HepG2 (cell line): ENCODE measurements at places on chromosomes 7 and 10.
A peak's percentile ranks its signal among the peaks of the same experiment; 100 is the strongest.

DNA sequence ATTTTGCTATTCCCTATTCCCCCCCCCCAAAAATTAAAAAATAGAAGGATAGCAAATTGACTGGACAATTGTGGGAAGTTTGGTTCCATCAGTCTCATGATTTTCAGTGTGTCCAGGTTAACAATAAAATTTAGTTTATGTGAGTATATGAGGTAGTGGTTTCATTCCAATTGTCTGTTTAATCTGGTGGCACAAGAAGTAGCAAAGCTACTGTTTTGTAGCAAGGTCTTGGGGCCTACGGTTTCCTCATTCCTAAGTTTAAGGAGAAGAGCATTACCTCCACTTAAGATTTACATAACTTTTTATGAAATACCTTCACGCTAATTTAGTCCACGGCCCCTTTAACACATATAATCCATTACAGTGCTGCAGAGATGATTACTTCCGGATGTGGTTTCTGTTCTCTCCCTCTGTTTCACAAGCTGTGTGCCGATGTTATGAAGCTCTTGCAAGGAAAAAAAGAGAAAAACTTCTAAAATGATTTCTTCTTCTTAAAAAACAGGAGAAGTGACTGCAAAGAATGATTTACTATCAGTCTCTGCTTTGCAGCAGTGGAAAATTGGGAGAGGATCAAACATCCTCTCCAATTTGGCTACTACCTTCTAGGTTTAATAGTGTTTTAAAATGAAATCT lies 32.7 kb upstream of the NPVF start:
- no peak for DNase-seq

GRCh38 chr7:2258661-2259365 lies 16.8 kb downstream of the NUDT1 start:
- no peak for DNase-seq

DNA sequence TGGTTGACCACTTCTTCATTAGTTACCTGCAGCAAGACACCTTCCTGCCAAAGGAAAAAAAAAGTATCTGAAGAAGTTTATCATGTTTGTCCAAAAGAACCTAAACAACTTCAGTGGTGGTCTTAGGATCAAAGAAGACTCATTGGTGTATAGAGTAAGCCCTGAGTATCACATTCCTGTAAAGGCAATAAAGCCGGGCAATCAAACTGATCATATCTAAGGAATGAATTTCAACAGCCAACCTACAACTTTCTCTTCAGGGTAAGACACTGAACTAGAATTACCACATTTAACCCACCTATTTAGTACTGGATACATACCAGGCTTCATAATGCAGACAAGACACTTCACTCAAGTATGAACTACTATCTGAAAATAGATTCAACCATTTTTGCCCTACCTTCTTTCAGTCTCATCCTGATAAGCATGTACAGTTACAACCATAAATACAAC lies 10.1 kb downstream of the HNRNPA2B1 start:
- no peak for DNase-seq

DNA sequence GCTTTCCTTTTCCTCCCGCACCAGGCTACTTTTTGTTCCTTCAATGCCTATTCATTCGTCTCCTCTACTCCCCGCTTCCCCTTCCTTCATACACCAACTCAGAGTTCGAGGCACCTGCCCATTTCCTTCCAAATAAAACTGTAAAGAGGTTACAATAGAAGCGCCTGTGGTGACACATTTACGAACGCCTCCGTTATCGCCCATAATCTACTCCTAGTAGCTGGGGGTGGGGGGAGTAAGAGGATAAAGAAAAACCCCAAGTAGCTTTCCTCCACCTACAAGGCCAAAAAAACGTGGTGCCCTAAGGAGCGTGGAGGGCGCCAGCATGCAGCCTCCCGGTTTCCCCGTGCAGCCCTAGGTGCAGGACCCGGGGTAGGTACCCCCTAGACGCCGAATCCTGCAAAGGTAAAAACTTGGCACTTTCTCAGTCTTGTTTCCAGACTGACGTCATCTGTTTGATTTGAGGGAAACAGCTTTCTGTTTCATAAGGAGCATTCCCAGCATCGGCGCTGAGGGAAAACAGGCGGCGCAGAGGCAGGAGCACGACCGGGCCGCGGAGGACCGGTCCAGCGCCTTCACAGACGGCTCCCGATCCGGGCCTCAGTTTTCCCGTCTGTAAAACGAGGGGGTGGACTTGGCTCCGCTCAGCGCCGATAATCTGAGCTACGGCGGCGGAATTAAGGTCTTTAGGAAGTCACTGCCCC lies 922 bp downstream of the PPA1 start:
- DNase-seq, result peak; percentile 71

DNA sequence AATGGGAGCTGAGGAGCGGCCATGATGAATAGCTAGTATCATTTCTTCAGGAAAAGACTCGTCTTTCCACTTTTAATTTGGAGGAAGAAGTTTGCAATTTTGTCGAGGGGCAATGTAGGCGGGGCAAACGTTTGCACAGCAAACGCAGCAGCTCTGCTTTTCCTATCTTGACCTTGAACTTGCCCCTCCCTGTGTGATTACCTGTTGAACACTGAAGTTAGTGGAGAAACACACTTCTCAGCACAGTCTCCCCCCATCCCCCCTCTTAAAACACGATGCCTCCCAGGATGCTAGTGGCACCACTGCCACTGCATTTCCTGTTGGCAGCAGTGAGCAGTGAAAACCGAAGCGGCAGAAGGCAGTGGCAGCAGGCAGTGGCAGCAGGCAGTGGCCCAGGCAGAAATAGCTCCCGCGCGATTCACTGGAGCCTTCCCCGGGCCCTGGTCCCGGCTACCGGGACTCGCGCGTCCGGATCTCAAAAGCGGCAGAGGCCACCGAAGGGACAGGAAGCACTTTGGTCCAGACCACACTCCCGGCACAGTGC lies at the start of gene EPDR1:
EPDR1 (plus strand) TSS at position 336 of the 544 bp plus-strand sequence. CDS start 300 bp downstream, outside the sequence.
- DNase-seq, result peak; percentile 74

DNA sequence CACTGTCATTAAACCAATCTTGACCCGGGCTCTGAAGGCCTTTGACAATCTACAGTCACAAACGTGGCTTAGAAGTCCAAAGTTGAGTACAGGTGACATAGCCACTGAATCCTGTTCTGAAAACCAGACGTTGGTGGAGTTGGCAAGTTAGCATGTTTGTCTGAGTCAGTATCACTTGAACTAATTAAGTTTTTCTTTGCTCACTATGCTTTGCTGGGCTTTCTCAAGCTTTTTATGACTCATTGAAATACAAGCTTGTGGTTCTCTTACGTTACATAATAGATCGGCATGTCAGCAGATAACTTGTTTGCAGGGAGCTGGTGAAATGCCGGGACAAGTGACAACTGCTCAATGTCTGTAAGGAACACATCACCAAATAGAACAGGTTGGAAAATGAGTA lies 53.8 kb downstream of the ARL5B start:
- DNase-seq, result peak; percentile 53

GRCh38 chr7:7739204-7740036 lies 21.0 kb upstream of the RPA3 start:
- no peak for DNase-seq

GRCh38 chr10:60424971-60425370 lies 35.3 kb upstream of the ANK3 start:
- DNase-seq, result no peak

DNA sequence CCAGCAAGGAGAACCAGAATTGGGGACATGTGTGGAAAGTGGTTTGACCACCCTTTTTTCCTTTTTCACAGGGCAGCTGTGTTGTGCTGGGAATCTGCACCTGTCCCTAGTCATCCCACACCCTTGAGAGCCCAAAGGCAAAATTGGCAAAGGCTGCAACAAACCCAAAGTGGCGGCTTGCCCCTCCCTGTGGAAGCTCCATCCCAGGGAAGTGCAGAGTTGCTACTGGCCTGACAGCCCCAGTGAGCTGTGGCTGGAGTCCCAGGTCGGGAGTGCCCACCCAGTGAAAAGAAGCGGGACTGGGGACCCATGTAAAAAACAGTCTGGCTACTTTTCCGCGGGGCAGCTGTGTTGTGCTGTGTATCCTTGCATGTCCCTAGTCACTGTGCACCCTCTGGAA lies 109.1 kb upstream of the GRM3 start:
- no peak for DNase-seq

DNA sequence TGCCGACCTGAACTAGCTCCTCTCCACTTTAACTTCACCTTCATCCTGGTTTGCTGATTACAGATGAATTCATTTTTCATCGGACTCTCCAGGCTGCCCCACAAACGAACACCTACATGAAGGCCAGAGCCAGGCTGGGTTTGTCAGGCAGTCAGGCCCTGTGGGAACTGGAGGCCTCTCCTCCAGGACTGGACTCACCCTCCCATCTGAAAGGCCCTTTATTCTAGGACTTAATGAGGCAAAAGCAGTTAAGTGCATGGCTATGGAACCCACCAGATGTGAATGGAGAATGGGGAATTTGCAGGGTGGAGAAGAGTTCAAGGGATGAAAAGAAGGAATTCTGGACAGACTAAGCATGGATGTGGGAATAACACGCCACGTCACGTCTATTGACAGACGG lies 170.8 kb downstream of the ARHGAP12 start:
- no peak for DNase-seq

DNA sequence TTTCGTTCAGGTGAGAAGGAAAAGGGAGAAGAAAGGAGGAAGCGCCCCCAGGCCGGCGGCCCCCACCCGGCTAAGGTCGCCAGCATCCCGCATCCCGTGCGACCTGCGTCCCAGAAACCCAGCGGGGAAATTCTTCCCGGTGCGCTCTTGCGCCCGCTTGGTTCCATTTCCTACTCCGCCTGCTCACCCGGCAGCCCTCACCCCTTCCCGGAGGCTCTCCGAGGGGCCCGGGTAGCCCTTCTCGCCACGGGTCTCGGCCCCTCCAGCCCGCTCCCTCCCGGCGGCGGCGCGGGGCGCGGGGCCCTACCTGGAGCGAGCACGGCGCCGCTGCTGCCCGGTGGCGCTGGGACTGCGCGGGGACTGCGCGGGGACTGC lies at the start of gene PRKCQ:
PRKCQ (minus strand) TSS at position 373 of the 375 bp plus-strand sequence. CDS start 65,141 bp downstream, outside the sequence.
- no peak for DNase-seq

- no peak for DNase-seq
Measured at GRCh38 chr7:83514977-83515376, 134.0 kb downstream of the SEMA3E start.

DNA sequence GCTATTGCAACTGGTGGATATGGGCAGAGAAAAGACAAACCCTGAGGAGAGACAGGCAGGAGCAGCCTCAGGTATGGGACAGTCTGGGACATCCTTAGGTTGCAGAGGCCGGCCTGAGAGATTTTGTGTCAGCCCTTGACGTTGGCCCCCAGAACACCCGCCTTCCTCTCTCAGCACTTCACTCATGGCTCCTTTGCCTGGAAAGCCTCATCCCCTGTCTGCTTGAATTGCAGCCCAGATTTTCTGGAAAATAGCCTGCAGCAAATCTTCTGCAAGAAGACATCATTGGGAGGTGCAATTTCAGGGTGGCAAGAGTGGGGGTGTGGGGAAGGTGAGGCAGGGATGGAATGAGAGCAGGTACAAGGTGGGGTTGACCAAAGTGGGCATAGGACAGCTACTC lies 2.2 kb upstream of the FRMD4A start:
- no peak for DNase-seq

DNA sequence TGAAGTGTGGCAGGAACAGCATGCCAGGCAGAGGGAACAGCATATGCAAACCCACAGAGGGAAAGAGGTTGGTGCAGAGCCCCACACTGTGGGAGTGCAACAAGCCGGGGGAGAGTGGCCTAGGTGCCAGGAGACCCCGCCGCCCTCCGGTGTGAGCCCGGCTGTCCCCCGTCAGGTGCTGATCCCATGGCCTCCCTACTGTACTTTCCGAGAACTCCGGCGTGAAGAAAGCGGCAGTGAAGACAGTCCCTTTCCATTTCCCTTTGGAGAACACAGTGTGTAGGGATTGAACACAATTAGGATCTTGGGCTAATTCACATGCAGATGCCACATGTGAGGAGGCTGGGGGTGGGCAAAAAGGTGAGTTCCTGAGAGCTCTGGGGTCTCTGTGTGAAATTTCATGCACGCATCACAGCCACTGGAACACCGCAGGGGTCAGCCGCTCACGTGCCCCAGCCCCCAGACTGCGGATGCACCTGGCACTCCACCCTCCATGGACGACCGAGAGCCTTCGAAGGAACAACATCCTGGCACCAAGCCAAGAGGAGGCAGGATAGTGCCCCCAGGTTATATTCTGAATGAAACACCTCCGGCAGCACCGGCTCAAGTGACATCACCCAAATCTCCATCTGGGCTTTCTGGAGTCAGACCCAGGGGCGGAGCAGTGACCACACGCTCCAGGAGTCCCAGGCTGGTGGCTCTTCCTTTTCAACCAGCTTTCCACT lies 82.1 kb upstream of the PPP2R2D start:
- DNase-seq, result no peak

DNA sequence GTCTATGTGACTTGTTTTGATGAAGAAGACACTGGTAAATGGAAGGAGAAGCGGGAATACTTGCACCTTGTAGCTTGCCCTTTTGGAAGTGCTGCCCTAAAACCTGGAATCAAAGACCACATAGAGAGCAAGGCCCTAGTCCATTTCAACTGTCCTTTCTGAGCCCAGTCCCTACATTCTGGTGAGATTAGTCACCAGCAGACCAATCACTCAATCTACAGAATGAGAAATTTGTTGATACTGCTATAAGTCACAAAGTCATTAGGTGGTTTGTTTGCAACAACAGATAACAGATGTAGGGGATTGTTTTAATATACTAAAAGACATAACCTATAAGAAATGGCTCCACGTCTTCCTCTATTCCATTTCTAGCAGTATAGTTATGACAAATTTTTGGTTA lies 33.6 kb downstream of the WASL start:
- DNase-seq, result peak; percentile 23

DNA sequence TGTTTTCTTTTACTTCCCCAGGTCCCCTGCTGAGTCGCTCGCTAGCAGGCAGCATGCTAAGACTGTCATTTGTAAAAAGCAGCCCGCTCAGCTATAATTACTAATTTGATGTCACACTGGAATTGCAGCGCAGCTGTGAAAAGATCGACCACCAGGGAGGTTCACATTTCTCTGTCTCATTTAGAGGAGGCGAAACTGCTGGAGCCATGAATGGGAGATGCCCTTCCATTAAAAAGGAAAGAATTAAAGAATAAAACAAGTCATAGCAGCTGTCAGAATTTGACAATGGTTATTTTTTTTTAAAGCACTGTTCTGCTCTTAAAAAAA lies 153.5 kb downstream of the PIP4K2A start:
- DNase-seq, result no peak

- no peak for DNase-seq
Measured at GRCh38 chr7:126302639-126303038, 950.1 kb downstream of the GRM8 start.

DNA sequence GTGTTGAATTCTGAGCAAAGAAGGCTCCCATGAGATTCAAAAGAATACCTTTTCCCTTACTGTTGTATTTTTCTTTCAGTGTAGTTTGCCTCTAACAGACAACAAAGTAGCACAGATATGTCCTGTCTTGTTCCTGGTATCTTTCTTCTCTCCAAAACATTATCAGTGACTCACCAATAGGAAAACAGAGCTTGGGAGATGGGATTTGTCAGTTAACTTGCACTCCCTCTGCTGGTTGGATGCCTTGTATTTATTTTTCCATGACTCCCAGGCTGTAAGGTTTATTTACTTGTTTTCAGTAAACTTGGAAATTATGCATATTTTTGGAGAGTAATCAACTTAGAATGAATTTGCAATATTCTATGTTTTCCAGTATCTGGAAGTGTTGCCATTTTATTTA lies 129.7 kb downstream of the SAMD9 start:
- peak; percentile 54 for DNase-seq
